ENCODE measurements at places on chromosomes 12 and 14.

DNA sequence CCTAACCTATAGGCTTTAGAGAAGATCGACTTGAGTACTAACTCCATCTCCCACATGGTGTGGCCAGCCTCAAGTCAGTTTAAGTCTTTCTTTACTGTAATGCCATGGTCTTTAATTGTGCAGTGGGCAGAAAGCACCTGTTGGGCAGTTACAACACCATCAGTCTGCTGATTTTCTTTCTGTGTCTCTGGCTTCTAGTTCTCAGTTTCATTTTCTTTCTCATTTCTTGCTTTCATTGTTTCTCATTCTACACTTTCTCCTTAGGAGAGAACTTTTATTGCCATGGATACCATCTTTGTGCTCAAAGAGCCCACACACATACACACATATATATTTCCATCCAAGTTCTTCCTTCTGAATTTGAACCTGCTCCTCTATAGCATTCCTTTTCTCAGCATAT lies 96.1 kb upstream of the SLC16A7 start:
- DNase-seq: no peak

DNA sequence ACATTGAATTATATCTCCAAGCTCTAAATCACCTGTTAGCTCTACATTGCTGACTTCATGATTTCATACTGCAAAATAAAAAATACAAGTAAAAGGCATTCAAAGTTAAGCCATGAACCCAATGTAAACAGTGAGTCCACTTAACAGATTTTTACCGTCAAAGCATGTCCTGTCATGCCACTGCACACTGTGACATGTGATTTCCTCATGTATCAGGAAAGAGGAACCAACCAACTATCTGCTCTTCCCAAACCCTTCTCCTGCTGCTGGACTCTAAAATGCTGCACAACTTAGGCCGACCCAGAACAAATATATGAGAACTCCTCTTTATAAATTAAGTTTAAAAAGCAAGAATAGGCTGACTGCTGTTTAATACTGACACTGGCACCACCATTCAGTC lies 37.5 kb downstream of the TM7SF3 start:
- DNase-seq: no peak

DNA sequence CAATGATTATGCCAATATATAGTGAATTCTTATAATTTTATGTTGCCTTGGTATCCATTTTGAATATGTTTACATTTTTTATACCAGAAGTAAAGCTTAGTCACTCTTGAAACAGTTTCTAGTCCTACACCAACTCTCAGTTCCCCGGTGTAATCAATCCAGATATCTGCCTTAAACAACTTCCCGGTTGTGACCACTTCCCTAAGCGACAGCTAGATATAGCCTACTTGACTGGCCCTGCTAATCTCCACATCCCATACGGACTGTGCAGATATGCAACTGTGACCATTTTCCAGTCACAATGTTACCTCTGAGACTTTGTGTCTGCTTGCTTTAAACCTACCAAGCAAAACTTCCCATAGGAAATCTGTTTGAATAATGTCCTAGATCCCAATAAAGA lies 1551.5 kb upstream of the SEL1L start:
- DNase-seq: no peak

DNA sequence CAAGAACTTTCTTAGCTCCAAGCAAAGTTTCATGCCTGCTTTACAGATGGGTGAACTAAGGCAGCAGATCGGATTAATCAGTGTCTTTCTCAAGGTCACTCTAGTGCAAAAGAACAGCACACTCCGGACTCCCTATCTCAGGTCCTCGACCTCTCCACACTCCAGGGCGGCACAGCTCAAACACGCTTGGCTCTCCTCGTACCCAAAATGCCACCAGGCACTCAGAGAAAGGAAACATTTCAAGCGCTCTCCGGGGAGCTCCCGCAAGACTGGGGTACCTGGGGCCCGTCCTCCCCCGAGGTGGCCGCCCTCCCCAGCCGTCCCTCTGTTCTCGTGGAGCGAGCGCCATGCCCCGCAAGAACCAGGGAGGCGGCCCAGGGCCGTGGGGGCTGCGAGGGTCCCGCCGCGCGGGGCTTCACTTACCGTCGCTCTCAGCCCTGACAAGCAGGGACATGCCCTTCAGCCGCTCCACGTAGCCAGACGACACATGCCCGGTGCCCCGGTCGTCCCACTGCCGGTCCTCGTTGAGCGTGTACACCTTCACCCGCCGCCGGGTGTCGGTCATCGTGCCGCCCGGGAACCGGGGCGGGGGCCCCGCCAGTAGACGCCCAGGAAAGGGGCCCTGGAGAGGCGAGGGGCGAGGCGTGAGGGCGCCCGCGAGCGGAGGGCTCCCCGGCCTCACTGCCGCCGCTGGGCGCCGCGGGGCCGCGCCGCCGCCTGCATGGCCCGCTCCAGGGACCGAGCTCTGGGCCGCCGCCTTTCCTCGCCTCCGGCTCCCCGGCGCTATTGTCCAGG lies 830 bp downstream of the PPP4R3A start:
- peak; percentile 22 for DNase-seq

- no peak for DNase-seq
Measured at GRCh38 chr14:40221428-40221827, 789.2 kb upstream of the FBXO33 start.

GRCh38 chr14:74942181-74942580 lies 13.2 kb downstream of the PGF start:
- DNase-seq: no peak

GRCh38 chr14:39038542-39038941 lies 64.5 kb downstream of the SEC23A start:
- DNase-seq: no peak

DNA sequence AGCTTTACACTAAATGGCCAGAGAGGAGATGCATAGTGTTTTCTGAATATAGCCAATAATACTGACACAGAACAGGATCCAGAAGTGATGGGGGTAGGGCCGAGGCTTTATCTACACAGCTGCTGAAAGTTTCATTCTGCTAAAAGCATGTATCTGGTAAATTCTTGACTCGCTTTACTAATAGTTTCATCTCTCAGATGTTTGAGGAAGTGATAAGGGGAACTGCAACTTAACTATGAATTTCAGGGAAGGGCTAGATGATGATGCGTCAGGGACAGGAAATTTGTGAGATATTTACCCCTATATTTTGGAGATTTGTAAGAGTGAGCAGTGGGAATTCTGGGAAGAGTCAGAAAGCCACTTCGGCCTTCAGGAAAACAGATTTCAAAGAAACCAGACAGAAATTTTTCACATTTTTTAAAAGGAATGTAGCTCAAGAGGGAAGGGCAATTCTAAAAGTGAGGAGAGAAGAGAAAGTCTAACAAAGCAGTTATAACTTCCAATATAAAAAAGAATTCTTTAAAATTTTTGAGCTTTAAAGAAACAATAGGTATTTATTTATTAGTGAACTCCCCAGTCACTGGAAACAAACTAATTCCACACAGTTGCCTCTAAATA lies 243.1 kb downstream of the BCAT1 start:
- DNase-seq: no peak

- DNase-seq: no peak
Measured at GRCh38 chr12:77841521-77841920, 10.8 kb downstream of the NAV3 start.

DNA sequence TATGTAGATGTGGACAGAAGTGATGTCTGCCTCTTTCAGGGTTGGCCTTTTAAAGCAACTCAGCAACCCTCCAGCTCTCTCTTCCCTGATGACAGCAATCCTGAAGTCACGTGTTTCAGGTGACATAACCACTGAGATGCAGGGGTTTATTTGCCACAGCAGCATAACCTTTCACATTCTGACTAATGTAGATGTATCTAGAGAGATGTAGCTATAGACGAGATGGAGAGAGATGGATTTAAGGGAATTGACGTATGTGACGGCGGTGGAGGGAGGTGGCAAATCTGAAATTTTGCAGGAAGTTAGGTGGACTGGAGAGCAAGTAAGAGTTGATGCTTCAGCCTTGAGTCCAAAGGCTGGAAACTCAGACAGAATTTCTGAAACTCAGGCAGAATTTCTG lies 126.0 kb downstream of the ZFP36L1 start:
- DNase-seq: no peak

- DNase-seq: no peak
Measured at GRCh38 chr12:103965255-103965589, 450 bp upstream of the TDG start.

GRCh38 chr12:87413784-87414183 lies 615.4 kb downstream of the C12orf50 start:
- peak; percentile 63 for DNase-seq

- DNase-seq: no peak
Measured at GRCh38 chr12:101928556-101928955, 51.2 kb downstream of the DRAM1 start.

Measured in HTR-8/SVneo (cell line).